ENCODE measurements at places on chromosomes 5 and 9.

DNA sequence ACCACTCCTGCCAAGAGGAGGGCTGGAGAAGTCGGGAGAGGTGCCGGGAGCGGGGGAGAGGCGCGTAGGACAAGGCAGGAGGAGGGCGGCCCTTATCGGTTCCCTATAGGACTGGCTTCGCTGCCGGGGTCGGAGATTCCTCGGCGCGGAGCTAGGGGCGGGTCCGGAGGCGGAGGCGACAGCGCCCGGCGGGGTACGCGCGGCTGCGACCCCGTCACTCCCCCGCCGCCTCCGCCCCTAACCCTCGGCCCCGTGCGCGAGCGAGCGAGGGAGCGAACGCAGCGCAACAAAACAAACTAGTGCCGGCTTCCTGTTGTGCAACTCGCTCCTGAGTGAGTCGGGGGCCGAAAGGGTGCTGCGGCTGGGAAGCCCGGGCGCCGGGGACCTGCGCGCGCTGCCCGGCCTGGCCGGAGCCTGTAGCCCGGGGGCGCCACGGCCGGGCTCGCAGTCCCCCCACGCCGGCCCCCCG, 2.0 kb downstream of the GLIS3 start:
- DNase-seq, result peak; percentile 31

DNA sequence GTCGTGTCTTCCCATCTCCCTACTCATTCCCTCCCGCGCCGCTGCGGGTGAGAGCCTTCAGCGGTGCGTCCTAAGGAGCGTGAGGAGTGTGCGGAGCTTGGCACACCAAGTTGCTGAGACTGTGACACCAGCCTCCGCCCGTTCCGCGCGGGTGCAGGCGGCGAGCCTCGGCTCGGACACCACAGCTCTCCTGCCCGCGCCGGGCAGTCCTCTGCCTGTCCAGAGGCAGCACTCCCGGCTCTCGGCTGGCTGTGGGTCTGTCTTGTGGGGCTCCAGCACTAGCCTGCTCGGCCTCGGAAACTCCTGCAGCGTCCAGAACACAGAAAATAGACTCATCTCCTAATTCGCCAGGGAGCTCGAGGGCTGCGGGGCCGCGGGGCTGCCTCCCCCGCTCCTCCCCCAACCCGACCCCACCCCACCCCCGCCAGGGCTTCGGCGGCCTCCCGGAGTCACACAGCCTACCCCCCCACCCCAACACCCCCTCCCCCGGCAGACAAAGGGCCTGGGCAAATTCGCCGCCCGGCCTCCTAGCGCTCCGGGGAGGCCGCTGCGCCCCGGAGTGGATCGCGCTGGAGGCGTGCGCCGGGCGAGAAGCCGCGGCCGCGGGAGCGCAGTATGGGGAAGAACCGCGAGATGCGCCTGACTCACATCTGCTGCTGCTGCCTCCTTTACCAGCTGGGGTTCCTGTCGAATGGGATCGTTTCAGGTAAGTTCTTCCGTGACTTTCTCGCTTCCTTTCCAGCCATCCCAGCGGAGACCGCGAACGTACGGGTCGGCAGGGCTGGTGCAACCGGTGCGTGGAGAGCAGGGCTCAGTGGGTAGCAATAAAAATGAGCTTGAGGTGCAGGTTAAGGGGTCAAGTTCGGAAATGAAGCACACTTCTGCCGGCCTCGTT, at the start of gene ADAMTS19:
Gene ADAMTS19, plus strand, starts transcription at position 522 of the 895 bp plus-strand sequence. Its CDS starts 94 bp downstream, at position 616.
- no peak for DNase-seq

- DNase-seq, result no peak
Observed at GRCh38 chr9:76926324-76926741, 20.4 kb upstream of the PRUNE2 start.

DNA sequence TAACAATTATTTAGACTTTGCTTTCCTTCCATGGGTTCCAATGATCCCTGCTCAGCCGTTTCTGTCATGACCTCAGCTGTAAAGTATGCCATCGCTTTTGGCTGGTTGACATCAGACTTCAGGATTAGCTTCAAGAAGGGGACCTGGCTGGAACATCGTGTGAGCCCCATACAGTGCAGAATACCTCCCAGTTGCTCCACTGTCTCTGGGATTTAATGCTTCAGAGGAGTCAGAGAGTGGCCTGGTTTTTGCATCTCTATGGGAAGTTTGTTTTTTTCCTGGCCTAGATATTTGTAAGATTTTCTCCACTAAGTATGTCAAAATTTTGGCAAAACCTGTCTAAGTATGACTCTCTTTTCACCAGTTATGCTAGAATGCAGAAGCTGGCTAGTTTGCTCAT, 216.9 kb downstream of the GABBR2 start:
- no peak for DNase-seq

GRCh38 chr9:36401164-36401740, 1.2 kb upstream of the RNF38 start:
- DNase-seq, result no peak

GRCh38 chr5:125575891-125576505, 829.6 kb upstream of the ZNF608 start:
- DNase-seq, result no peak

GRCh38 chr5:2112173-2113025, 229.7 kb upstream of the IRX4 start:
- DNase-seq, result no peak

- no peak for DNase-seq
Observed at GRCh38 chr5:78399116-78399515, 38.7 kb downstream of the SCAMP1 start.

GRCh38 chr9:126154869-126155268, 171.8 kb upstream of the MVB12B start:
- DNase-seq, result no peak

- DNase-seq, result no peak
Observed at GRCh38 chr9:130921300-130921988, 17.6 kb downstream of the FIBCD1 start.

DNA sequence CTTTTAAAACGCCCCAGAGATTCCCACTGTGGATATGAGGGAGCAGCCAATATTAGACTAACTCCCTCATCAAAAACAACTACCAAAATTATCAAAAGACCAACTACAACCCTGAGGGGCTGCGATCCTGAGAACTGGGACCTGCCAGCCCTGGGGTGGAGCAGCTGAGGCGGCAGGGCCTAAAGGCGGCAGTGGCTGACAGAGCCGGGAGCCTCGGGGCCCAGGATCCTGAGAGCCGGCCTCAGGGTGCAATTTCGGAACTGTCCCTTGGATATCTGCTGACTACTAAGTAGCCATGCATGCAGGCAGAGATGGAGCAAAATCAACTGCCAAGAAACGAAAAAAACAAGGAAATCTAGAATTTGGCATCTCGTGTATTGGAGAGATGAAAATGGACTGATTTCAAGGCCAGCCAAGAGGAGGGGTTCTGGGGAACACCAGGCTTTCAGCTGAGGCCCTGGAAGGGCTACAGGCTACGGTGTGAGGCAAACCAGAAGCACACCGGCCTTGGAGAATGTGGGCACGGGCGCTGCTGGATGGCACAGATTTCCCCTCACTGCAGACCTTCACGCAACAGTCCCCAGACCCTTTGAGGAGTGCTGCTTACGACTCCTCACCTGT, 63.6 kb upstream of the UBAC1 start:
- no peak for DNase-seq

GRCh38 chr9:106885451-106885850, 22.5 kb downstream of the ZNF462 start:
- no peak for DNase-seq

DNA sequence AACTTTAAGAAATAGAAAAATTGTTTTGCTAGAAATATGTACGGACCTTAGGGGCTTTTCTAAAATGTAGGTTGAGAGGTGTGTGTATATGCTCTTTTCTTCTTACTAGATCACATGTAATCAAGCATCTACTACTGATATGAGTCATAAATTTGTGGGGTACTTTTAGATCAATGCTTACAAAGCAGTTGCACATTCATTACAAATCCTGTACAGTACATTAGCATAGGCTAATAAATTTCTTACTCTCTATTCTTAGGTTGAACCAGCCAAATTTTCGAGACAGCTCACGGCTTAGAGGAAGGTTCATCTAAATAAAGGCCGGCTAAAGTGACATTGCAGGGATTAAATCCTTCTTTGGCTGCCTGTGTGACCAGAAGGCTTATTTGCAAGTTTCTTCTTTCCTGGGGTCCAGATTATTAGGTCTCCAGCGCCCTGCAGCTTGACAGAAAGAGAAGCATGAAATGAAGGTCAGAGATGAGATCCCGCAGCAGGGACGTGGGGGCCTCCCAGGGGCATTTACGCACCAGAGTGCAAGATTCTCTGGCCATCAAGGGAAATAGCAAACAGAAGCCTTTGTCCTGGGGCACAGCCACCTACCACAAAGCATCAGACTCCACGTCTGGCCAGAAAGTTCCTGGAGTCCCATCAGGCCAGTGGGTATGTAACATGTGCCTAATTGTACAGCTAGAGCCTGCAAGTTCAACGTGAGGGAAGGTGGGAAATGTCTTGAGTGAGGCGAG, 53.0 kb downstream of the NIM1K start:
- DNase-seq, result no peak

- no peak for DNase-seq
Observed at GRCh38 chr5:150400316-150401075, 12.2 kb downstream of the CD74 start.

DNA sequence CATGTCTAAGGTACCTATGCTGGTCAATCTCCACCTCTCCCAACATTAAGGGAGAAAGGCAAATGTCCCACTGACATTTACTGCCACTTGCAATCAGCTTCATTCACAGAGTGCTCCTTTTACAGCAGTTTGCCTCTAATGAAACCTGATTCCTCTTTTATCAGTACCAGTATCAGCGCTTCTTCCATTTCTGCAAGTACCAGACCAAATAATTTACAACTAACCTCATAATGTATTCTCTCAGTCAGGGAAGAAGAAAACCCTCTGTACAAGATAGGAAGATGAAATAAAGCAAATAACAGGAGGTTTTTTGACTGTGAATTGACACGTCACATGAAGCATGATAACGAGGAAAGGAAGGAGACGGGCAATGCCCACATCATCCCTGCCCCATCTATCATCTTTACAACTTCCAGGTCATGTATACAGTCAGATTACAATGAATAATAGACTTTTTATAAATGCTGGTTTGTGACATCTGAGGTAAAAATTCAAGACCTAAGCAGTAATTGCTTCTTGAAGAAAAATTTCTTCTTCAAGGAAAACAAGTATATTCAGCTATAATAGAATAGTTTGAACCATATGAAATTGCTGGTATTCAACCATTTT, 21.9 kb downstream of the ABITRAM start:
- no peak for DNase-seq

- no peak for DNase-seq
Observed at GRCh38 chr9:121972501-121972981, 120.6 kb downstream of the TTLL11 start.

GRCh38 chr9:124602204-124602603, 95.0 kb upstream of the NR5A1 start:
- DNase-seq, result no peak

DNA sequence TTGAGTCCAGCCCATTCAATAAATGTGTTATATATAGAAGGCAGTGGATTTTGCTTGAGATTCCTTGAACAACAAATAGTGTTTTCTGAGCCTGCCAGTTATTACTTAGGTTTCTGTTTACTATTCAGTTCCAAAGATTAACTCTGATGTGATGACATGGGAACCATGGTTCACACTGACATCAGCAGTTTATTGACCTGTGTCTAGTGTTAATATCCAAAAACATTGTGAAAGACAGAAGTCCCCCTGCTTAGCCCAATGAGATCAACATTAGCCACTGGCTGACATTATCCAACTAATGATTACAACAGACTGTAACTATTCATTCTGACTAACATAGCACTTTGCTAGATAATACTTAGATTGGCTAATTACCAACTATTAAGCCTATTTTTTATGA, 14.9 kb downstream of the APBA1 start:
- DNase-seq, result no peak

GRCh38 chr9:137166380-137167229, 3.2 kb downstream of the LRRC26 start:
- no peak for DNase-seq

DNA sequence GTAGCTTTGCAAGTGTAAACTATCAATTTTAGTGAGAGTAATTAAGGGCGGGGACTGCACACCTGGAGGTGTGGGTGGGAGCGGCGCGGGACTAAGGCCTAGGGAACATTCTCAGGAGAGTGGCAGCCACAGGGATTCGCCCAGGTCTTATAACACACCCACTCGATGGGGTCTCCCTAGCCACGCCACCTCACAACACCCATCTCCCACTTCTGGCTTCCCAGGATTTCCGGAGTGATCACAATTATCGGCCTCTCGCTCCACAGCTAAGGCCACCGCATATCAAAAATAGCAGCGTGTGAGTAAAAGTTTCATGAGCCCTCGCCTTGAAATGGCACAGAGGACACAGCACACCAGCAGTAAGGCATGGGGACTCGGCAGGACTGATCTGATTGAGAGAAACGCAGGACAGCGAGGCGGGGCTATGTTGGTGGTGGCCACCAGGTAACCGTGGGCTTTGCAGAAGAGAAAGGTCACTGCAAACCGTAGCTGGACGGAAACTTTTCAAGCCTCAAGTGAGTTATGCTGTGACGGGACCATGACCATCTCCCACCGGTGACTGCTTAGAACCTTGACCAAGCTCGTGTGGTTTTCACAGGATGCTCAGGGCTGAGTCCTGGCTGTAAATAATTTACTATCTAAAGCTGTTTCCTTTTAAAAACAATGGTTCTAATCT, 1.1 kb upstream of the LPAR1 start:
- no peak for DNase-seq

DNA sequence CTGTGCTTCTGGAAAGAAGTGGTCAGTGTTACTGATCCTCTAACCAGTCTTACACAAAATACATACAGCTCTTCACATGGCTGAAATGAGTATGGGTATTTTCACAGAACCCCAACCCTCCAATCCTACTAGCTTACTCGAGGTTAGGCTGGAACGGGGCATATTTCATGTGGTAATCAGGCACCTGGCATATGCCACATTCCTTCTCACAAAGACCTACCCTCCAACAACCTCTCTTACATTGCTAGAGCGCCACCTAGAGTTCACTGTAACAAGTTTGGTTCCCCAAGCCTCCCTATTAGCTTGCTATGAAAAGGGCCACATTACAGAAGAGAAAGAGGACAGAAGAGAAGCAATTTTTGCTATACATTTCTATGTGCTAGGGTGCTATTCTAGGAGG, 597.3 kb downstream of the PRELID2 start:
- DNase-seq, result no peak

DNA sequence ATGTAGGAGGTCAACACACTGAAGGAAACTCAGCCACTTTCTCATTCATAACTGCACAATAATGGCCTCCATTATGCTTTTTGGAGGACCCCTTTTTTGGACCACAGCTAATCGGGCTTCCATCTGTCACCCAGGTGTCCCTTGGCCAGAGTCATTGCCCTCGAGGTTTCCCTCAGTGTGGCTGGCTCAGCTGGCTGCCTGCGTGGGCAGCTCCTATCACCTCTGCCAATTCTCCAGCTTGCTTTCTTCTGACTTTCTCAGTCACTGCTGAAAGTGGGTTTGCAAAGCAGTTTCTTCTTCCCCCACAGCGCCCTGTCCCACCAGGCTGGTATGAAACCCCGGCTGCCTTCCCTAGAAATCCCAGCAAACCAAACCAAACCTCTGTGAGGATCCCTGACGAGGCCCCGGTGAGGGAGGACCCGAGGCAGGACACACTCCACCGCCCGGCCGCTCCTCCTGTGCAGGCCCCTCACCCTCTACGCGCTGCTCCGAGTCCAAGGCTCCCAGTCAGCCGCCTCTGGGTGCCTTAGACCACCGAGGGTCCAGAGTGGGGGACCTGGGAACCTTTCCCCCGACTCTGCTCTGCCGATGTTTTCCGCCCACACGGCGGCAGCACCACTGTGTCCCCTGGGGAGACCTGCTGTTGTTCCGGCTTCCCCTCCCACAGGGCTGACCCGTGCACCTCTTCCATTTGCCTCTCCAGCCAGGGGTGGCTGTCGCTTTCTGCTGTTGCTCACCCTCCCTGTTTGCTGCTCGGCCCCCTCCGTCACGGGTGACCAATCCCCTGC, 109.5 kb downstream of the TENT4A start:
- DNase-seq, result no peak

GRCh38 chr5:113099822-113100221, 123.2 kb downstream of the DCP2 start:
- DNase-seq, result no peak

GRCh38 chr5:64838376-64838775, 69.6 kb downstream of the CWC27 start:
- DNase-seq, result no peak
